Caki2 (cell line): ENCODE measurements at places on chromosomes 11 and 22.
A peak's percentile ranks its signal among the peaks of the same experiment; 100 is the strongest.

DNA sequence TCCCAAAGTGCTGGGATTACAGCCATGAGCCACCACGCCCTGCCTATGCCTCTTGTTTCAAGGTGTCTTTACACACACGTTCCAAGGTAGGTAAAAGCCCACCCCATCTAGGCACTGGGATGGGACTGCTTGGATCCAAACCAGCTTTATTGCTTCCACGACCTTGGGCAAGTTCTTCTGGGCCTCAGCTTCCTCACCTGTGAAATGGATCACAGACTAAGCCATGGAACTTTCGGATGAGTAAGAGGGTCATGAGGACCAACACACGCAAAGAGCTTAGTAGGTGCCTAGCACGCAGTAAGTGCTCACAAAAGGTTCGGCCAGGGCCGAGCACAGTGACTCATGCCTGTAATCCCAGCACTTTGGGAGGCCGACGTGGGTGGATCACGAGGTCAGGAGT, 15.6 kb downstream of the RHOD start:
- no peak for DNase-seq

GRCh38 chr11:2525166-2525861, 80.5 kb downstream of the KCNQ1 start:
- DNase-seq = no peak

GRCh38 chr11:65446446-65447277, 24.1 kb downstream of the NEAT1 start:
- peak; percentile 48 for DNase-seq

- DNase-seq = no peak
Measured at GRCh38 chr11:65853246-65853979, 4.6 kb downstream of the CFL1 start.

DNA sequence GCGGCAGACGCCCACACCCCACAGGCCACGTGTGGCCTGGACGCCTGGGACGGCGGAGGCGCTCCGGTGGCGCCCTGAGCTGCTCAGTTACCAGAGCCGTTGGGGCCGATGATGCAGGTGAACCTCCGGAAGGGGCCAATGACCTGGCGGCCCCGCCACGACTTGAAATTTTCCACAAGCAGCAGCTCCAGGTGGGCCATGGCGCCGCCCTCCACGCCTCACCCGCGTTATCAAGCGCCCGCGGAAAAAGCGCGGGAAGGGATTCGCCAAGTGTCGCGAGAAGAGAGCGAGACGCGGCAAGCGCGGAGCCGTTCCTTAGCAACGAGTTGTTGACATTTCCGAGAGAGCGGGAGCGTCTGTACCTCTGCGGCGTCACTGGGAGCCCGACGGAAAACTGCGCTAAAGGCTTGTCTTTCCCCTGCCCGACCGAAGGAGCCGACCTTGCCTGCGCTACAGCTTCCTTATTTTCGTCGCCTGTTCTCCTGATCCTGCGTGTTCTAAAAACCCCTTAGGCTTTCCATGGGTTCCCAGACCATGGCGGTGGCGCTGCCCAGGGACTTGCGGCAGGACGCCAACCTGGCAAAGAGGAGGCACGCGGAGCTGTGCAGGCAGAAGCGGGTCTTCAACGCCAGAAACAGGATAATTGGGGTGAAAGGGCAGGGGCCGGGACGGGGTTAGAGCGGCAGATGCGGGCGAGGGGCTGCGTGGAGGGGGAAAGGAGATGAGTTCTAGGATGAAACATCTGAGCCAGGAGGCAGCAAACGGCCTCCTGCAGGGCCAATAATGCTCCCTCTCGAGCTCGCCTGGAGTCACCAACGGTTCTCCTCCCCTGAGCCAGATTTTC, at the start of the genes RIBC2 and SMC1B:
RIBC2 (plus strand) TSS at position 326 of the 844 bp plus-strand sequence; CDS start at position 520, 194 bp downstream.
SMC1B (minus strand) TSS at position 232 of the 844 bp plus-strand sequence; CDS start at position 200, 32 bp downstream.
- peak; percentile 95 for DNase-seq

- DNase-seq = no peak
Measured at GRCh38 chr11:2728663-2729332, 29.0 kb upstream of the KCNQ1OT1 start.

DNA sequence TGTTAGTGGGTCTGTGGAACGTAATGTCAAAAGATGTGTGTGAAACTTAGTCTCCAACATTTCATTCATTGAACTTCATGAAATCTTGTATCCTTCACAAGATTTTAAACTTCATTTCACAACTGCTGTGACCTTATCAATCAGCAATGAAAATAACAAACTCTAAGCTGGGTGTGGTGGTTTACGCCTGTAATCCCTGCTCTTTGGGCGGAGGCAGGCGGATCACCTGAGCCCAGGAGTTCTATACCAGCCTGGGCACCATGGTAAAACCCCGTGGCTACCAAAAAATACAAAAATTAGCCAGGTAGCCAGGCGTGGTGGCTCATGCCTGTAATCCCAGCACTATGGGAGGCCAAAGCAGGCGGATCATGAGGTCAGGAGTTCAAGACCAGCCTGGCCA, 5.1 kb downstream of the CHKA start:
- no peak for DNase-seq

- peak; percentile 9 for DNase-seq
Measured at GRCh38 chr11:85647078-85647477, 689 bp upstream of the TMEM126A start.

DNA sequence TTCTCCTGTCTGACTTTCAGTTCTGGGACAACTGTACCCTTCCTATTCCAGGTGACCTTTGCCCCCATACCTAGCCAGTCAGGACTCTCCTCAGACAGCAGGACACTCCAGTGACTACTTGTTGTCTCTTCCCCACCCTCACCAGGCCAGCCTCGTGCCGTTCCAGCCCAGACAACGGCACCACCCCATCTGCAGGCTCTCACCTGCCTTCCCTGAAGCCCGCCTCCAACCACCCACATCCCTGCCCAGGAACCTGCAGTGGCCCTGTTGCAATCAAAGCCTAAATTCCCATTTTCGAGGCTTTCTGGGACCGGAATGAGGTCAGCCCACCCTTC, 3.7 kb downstream of the IL2RB start:
- DNase-seq = no peak

DNA sequence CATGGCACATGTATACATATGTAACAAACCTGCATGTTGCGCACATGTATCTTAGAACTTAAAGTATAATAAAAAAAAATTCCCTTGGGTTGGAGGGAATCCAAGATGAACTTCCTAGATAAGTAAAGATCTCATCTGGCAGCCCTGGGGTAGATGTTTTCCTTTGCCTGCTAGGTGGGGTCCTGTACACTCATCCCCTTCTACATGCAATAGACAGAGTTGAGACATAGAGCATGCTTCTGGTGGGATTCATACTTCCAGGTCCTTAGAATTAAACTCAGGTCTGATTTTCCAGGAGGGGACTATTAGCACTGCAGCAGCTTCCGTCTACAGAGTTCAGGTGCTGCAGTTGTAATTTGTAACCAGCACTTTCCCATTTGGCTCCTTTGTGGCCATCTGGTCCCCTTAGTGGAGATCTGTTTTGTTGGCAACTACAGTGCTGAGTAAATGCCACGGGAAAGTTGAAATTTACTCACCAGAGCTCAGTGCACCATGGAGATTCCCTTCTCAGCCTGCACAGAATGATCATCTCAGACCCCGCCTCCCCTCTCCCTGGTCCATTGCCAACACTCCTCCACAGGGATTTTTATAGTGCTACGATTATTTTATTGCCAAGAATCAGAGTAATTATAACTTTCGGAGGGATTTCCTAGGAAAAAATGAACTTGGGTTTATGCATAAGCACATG, 220.1 kb upstream of the E2F8 start:
- no peak for DNase-seq

DNA sequence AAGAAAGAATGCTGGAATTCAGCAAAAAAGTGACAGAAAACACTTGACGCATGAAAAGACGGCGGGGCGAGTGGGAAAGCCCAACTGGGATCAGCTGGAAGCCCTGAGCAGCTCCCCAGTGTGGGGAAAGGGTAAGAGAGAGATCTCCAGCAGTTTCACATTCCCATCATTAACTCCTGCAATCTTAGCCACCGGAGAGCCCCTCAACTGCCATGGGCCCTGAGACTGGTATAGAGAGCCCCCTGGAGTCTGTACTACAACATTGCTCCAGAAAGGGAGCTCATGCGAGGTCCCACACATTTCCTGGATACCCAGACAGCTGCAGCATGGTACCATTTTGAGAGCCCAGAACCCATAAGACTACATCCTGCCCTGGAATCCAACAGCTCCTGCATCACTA, 31.1 kb downstream of the MRGPRX4 start:
- DNase-seq = no peak

GRCh38 chr22:50672041-50672440, 582 bp upstream of the SHANK3 start:
- DNase-seq = no peak

GRCh38 chr22:36839356-36840073, 21.3 kb upstream of the NCF4 start:
- DNase-seq = no peak

GRCh38 chr11:5380740-5381342, 2.8 kb upstream of the OR51M1 start:
- peak; percentile 10 for DNase-seq

DNA sequence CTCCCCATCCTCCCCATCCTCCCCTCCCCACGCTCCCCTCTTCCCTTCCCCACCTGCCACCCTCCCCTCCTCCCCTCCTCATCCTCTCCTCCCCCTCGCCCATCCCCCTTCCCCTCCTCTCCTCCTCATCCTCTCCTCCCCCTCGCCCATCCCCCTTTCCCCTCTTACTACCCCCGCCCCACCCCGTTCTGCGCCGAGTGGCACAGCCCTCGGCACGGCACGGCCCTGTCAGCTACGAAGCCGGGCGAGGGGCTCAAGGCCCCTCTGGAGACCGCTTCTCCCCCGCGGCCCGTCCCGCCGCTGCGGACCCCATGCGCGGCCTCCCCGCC, 449.9 kb downstream of the OPCML start:
- no peak for DNase-seq

DNA sequence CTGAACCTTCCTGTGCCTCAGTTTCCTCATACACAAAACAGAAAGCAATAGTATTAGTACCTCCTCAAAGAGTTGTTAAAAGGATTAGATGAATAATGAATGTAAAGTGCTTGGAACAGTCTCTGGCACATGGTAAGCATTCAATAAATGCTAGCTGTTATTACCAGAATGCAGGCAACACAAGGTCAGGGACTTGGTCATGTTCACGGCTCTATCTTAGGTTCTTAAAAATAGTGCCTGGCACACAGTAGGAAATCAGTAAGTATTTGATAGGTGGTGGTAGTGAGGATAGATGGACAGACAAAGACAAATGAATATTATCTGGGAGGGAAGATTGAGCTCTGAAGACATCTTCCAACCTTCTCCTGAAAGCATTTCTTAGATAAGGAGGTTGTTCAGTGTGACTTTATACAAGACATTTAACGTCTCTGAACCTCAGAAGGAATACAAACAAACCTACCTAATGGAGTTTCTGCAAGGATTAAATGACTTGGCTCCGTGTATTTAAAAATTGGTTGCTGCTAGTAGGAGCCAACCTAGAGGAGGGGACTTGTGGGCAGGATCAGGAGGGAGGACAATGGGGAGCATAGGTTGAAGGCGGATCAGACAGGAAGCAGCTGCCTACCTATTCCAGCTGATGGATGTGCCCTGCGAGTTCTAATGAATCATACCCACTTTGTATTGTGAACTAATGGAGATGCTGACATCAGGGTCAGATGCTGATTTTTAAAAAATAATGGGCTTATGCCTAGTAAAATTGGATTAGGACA, 94.1 kb downstream of the DBX1 start:
- DNase-seq = no peak

DNA sequence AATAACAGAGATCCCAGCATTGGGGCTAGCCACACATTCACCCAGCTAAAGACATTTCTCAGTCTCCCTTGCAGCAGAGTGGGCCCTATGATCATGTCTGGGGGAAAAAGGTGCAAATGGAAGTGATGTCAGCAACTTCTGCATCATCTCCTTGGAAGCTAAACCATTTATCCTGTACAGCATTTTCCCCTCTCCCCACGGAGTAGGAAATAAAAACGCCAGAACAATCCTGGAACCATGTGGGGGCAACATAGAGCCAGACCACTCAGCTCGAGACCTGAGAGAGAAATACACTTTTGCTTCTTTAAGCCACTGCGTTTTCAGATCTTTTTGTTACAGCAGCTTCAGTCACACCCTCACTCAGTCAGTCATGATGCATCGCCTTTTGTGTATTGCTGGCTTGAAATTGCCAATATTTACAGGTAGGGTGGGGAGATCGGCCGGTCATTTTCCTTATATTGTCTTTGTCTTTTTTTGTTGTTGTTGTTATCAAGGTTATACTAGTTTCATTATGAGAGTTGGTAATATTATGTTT, 9.1 kb upstream of the RAC2 start:
- DNase-seq = no peak

DNA sequence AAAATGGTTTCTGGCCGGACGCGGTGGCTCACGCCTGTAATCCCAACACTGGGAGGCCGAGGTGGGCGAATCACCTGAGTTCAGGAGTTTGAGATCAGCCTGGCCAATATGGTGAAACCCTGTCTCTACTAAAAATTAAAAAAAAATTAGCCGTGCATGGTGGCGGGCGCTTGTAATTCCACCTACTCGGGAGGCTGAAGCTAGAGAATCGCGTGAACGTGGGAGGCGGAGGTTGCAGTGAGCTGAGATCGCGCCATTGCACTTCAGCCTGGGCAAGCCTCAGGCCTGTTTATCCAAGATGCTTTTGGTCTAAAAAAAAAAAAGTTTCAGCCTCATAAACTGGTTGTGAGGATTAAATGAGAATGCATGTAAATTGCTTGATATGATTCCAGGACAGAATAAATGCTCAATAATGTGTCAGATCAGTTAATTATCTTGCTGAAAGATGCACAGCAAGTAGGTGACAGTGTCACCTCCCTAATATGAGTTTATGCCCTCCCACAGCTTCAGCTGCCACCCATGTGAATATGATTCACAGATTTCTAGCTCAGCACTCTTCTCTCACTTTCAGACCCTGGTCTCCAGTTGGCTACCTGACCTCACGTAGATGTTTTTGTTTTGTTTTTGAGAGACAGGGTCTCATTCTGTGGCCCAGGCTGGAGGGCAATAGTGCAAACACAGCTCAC, 1.1 kb upstream of the ALG8 start:
- DNase-seq = no peak

DNA sequence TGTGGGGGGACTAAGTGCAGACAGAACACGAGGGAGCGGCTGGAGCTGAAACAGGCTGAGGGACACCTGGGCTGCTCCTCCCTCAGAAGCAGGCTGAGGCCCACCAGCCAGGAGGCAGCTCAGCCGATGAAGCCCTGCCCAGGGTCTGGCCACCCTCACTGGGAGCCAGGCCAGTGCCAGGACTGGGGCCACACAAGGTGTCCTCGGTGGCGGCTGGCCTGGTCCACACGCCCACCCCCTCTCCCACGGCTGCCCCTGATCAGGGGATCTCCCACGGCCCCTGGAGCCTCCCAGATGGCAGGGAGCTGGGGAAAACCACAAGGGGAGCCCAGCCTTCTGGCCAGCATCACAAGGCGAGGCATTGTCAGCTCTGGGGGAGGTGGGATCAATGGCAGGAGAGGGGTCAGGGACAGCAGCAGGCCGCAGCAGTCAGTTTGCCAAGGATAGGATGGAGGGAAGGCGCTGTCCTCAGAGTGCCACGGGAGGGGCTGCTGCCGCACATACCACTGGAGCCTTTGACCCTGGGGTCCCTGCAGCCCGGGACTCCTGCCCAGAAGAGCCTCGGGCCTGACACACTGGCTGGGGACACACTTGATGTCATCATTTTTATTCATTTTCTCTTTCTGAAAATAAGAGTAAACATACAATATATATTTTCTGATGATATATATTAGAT, 11.7 kb upstream of the RASL10A start:
- DNase-seq = no peak
